ENCODE measurements at places on chromosomes 3 and 15. TPM values are rescaled to one million over a fixed set of nuclear protein-coding genes. Genes with fewer than 3 reads are reported as not detected.
A peak's percentile ranks its signal among the peaks of the same experiment; 100 is the strongest.

DNA sequence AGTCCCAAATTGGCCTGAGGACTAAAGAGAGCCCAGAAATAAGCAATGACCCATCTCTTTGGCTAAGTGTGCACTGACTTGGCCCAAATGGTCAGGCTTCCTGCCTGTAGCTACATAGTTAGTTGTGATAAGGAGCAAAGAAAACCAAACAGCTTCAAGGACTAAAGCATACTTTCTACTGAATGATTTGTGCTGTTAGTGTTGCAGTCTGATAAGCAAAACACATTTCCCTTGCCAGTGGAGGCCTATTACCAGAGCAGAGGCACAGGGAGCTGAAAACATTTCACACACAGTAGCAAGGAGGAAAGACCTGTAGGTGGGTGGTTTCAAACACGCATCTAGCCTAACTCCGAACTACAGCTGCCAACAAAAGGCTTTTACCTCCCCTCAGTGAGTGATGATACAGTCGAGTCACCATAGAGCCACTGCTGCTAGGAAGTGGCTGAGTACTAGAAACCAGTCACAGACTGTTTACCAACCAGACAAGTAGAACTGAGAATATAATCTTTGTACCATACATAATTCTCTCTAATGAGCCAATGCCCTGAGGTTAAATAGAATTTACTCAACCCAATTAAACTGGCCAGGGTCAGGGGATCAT, 222.3 kb upstream of the THBS1 start:
- DNase-seq = peak; percentile 28

SLCO2A1 gene
- not detected for total RNA-seq

DNA sequence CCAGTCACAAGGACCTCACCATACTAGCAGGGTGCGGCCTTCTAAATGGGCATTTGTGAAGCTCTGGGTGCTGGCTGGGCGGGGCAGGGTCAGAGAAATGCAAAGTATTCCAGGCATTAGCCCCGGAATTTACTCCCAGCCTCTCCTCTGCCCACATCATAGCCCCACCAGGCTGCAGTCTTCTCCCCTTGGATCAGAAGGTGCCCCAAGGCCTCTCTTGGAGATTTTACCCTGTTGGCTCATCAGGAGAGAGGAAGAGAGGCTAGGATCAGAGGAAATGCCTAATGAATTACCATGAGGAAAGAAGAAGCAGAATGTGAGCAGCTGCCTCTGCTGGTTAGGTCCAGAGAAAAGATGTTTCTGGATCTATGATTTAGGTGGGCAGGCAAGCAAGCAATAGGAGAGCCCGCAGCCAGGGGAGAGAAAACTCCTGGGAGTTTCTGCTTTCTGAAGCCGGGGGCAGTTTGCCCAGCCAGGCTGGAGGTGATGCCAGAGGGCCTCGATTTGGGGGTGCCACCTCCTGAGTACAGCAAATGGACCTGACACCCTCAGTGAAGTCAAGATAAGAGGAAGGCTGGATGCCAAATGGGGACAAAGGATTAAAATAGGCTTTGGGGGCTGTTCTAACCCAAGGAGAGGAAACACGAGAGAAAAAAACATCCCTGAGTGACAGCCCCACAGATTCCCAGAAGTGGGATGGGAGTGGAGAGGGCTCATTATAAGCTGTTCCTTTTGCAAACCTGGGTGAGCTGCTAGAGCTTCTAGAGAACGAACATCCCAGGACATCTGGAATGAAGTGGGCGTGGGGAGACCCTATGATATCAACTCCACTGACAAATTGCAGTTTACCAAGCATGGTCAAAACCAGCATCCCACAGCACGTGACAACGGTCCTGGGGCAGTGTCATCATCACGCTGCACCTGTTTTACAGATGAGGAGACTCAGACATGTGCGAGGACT, 65.4 kb downstream of the BDH1 start:
- DNase-seq = no peak

CHRFAM7A gene
- not detected for total RNA-seq

DNA sequence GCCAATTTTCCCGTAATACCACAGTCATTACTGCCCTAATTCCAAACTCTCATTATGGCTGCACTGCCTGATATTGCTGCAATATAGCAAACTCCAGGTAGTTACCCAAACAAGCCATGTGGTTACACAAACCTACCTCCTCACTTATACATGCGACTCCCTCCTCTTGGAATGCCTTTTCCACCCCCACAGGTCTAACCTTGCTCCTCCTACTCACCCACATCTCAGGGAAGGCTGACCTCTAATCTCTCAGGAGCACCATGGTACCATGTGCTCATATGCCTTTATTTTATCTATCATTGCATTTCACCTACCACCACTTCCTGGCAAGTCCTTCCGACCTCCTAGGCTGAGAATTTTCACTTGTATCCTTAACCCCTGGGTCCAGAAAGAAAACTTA, 2.9 kb downstream of the RBPMS2 start:
- DNase-seq = no peak

C3orf62 gene
- 8.0 TPM for total RNA-seq

DNA sequence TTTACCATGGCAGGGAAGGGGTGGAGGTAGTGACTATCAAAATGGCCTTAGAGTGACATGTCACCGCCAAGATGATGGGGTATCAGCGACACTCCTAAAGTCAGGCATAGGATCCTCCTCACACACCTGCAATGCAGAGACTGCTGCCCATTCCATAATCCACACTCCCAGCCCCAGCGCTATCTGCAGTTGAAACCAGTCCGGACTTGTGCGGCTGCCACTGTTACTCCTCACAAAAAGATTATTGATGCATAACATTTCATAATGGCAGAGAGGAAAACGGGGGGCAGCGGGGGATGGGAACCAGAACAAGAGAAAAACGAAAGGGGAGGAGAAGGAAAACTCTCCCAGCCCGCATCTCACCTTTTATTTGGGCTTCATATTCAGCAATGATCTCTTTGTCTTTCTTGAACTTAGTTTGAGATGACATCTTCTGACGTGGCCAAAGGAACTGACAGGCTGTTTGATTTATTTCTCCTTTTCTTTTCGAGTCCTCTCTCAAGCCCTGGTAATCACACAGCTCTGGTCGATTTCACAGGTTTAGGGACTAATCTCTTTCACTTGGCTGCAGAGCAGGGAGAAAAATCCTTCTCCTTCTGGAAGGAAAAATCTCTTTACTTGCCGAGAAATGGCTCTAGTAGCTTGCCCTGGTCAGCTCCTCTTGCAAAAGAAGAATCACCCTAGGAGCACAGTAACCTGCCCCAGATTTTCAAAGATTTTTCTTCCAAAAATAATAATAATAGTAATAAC, 749 bp downstream of the SRGAP3 start:
- DNase-seq = peak; percentile 60

- DNase-seq = peak; percentile 59
Observed at GRCh38 chr3:39149059-39149455, 4.3 kb downstream of the CSRNP1 start.

DUOX1 gene
- total RNA-seq = 0.02 TPM

DNA sequence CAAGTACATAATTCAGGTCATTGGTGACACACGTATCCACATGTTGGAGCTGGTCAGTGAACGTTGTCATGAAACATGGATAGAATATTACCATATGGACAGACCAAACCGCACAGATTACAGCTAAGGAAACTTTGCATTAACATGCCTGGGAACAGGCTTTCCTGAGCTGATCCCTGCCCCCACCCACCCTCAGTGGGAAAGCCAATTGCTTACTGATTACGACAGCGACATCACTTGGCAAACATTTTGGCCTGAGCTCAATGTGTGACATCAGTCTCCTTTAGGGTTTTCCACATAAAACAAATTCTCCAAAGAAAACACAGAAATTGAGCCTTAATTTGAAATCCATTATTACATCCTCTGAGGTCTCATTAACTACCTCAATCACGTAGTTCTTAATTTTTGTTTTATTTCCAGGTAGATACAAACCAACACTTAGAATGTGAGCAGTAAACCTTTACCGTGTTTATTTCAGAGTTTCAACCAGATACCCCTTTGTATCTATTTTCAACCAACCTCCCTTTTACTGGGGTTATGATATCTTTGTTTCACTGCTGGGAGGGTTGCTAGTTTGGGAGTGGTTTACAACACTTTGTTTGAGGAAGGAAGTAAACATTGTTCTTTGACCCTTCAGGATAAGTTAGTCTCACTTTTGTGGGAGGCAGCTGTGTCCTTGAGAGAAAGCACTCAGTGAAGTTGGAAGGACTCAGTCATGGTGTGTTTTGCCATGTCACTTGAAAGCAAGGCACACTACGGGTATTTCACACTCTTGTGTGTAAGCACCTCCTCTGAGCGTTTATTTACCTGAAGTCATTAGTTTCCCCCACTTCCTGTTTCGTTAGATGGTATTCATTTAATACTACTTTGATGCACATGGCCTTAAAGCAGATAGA, 103.1 kb downstream of the CMSS1 start:
- no peak for DNase-seq

GRCh38 chr3:64155328-64155727, 69.9 kb downstream of the PRICKLE2 start:
- no peak for DNase-seq

DNA sequence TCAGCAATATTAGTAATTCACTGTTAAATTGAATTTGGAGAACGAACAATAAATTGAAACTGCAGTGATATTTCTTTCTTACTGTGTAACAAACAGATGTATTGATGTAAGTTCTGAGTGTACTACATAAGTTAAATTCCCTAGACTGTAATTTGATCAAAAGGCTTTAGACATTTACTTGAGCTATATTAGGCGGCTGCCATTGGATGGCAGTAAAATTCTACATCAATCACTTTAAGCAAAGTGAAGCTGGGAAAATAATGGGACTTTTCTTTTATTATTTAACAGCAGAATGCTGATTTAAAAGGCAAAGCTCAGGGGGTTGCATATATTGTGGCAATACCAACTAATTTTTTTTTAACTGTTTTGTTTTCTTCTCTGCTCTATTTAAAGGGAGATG, 212.6 kb upstream of the PLSCR5 start:
- DNase-seq = no peak

OXTR gene
- total RNA-seq = 0.78 TPM

- DNase-seq = no peak
Observed at GRCh38 chr3:173584838-173585831, 187.6 kb downstream of the NLGN1 start.

DNA sequence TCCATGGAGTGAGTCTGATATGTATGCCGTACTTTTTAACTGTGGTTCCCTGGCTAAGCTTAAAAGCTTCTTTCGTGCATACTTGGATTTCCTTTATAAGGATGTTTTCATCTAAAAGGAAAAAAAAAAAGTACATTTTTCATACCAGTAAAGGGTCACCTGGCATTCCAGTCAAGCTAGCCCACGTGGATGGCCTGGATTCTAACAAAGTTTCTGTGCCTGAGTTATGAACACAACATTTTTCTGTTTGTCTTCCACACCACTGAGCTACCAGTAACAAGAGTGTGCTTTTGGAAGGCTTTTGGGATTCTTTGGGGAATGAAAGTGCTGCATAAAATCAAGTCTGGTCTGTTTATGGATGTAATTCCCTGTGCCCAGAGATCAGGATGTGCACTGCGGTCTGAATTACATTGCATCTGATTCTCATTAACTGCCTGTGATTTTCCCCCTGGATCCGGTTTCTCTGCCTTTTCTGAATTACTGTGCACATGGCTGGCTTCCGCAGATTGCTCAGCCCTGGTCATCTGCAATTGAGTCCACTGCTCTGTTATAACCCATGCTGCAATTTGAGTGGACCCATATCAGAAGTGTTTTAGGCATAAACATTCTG, 38.2 kb upstream of the MAGI1 start:
- no peak for DNase-seq

DNA sequence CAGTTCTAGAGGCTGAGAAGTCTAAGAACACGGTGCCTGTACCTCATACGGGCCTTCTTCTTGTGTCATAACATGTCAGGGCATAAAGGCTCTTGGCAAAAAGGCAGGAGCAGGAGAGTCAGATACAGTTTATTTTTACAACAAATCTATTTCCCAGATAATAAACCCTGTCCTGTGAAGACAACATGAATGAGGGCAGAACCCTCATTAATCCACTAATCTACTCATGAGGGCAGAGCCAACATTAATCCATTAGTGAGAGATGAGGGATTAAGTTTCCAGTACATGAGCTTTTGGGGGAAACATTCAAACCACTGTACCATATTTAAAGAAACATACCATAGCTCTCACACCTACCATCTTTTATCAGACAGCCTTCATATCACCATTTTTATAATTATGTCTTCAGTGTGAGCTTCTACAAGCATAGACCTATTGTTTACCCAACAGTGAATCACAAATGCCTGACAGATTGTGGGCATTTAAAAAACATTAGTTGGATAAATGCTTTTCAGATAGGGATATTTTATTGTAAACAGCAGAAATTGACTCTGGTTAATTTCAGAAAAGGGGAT, 645.8 kb downstream of the GRM7 start:
- no peak for DNase-seq

DNA sequence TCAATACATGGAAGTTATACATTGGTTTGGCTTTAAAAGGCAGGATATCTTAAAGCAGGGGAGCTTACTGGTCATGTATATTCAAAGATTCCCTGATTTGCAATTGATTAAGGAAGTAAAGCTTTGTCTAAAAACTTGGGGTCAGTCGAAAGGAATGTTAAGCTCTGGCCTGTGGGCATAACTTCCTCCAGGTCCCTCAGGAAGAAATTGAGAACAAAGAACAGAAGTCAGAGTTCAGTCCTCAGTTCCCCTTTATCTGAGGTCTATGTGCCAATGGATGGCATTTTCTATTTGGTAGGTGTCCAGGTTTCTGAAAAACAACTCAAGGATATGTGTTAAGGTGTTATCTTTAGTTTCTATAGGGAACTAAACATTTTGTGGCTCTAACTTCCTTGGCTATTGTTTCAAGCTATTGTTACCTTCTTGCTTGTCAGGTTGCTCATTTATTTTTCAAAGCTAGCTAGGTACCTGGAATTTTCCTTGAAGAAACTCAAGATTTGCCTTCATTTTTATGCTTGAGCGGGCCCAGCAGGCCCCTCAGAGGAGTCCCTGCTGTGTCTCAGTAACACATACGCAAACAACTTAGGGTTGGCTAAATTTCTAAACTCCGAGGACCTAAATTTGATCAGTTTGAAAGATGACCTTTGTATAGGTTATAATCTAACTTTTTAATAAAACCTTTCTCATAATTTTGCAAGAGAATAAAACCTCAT, 135.0 kb upstream of the UBE2E2 start:
- DNase-seq = no peak

WWTR1 gene
- total RNA-seq = 0.31 TPM

SPATA12 gene
- total RNA-seq = not detected

All from activated CD4-positive, alpha-beta T cell treated with anti-CD3 and anti-CD28 coated beads, Interleukin-2, amount 10 ng/mL, durations not matched to agents 24 days and 14 days (primary cell).